ENCODE measurements at places on chromosomes 3 and 15. TPM values are rescaled to one million over a fixed set of nuclear protein-coding genes. Genes with fewer than 3 reads are reported as not detected.

Gene WNT5A
- not detected for polyA plus RNA-seq

Gene XCR1
- not detected for polyA plus RNA-seq

DNA sequence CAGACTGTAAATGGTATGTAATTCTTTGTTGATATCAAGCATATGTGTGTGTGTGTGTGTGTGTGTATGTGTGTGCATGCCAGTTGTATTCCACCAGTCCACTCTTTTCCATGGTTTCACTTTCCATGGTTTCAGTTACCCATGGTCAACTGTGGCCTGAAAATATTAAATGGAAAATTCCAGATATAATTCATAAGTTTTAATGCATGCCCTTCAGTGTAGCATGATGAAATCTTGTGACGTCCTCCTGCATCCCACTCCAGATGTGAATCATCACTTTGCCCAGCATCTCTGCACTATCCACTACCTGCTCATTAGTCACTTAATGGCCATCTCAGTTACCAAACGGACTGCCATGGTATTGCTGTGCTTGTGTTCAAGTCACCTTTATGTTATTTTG is 215.9 kb downstream of the GBE1 start:
- no peak for DNase-seq

DNA sequence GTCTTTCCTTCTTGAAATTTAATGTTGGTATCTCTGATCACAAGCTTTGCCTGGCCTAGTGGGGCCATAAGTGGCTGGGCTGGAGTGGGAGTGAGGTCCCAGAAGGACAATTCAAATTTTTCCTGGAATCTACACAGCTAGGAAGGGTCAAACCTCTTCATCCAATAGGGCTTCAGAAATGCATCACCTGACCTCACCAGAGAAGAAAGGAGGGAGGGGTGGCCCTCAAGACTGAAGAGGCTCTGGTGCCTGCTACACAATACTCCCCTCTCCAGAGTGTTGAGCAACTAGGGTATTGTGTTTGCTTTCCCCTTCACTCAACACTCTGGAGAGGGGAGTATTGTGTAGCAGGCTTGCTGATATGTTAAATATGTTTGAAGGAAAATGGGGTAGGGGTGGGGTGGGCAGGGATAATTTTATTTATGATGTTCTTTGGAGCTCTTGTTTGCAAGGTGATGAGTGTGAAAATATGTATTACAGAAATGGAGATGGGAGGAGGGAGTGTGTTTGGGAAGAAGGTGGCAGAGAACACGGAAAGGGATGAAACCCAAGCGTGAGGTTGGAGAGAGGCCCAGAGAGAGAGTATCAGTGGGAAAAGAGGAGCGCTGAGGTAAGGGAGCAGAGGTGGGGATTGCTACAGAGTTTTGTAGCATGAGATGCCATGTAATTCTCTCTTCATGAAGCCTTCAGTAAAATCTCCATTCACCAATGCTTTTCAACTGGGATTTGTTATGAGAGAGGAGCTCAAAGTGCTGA is 5.7 kb upstream of the KLHL24 start:
- no peak for DNase-seq

GRCh38 chr3:159711560-159712333 is 276.9 kb upstream of the IL12A start:
- no peak for DNase-seq

DNA sequence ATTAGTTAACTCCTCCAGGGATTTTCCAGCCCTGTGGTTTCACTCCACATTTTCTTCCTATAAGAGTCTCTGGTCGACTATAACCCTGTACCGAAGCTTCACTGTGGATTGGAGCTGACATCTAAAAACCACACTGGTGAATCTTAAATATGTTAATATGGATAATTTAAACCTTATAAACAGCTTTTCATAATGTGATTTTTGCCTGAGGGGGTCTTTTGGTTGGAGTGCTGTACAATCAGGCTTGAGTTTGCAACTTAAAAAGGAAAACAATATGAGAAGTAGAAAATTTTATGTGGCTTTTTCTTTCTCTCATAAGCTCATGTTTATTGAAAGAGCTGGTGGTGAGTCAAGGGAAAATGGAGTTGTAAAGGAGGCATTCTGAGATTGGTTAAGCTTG is 313.7 kb downstream of the VPS13C start:
- DNase-seq, result no peak
